ENCODE measurements at places on chromosomes 3 and 15. TPM values are rescaled to one million over a fixed set of nuclear protein-coding genes. Genes with fewer than 3 reads are reported as not detected.

Gene B3GALNT1
- 5.2 TPM for total RNA-seq

Gene LYZL4
- total RNA-seq: not detected

Gene PCLAF
- total RNA-seq: 18.3 TPM

Gene CCDC14
- 11.8 TPM for total RNA-seq

Gene NOX5
- 0.44 TPM for total RNA-seq

Gene IGF2BP2
- 4.9 TPM for total RNA-seq
